AG08395 (cell line): ENCODE measurements at places on chromosomes 12 and 14.

- no peak for DNase-seq
Measured at GRCh38 chr12:93968536-93969285, 179.7 kb upstream of the PLXNC1 start.

- DNase-seq: no peak
Measured at GRCh38 chr14:95299271-95299670, 20.4 kb downstream of the CLMN start.

- peak; percentile 80 for DNase-seq
Measured at GRCh38 chr12:57124261-57124877, 3.9 kb upstream of the LRP1 start.

DNA sequence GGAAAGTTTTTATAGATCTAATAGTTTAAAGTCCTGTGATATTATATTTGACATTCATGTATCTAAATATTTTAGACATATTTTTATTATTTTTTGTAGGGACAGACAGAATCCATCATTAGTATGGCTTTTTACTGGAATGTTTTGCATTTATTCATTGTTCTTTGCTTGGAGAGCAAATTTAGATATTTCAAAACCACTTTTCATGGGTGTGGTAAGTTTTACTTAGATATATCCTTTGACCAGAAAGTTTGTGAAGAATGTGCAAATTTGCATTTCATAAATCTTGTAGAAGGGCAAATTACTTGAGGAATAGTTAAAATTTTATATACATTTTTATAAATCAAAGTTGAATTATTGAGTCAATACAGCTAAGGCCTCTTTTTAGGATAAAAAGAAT lies 37.5 kb downstream of the TMEM260 start:
- DNase-seq: no peak

DNA sequence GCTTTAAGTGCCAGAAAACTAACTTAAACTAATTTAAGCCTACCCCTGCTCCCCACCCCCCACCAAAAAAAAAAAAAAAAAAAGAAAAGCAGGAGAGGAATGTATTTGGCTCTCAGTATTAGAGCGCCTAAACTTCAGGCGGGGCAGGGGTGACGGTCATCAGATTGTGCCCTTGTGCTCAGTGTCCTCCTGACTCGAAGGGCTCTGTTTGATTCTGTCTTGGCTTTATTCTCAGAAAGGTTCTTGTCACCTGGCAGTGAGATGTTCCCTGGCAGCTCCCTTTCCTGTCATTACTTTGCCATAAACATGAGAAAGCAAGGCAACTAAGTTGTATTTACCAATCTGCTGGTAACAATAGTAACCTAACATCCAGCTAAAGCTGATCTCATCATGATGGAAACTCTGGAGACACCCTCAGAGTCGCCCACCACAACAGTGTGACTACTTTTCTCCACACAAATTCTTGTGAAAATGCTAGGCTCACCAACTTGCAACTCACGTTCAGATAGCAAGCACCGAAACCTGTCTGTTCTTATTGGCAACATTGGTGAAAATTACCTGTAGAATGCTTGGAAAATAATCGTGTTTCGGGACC lies 39.0 kb upstream of the WNK1 start:
- no peak for DNase-seq

GRCh38 chr14:104304451-104305351 lies 166.3 kb downstream of the KIF26A start:
- DNase-seq: no peak

GRCh38 chr14:64849940-64850339 lies 29.8 kb downstream of the SPTB start:
- DNase-seq: no peak

GRCh38 chr14:79608446-79608845 lies 602.9 kb downstream of the DIO2 start:
- no peak for DNase-seq

DNA sequence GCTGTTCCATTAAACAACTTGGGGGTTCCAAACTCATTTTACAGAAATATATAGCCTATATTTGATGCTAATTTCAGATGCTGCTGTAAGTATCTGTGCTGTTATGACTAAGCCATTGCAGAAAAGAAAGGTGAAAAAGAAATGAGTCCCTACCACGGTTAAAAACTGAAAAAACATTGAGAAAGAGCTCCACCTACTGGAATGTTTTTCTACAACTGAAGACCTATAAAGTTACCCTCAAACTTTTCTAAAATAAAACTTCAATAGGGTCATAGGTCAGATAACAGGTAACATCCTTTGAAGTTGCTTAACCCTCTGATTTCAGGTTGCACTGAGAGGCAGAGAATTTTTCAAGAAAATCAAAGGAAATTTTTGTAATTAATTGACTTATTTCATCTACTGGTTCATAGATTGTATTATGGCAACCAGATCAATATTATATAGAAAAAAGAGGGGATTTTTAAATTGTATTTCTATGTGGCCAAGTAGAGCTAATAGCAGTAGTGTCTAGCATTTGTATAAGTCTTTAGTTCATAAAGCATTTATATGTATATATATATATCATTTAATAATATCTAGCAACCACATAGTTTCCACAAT lies 279.9 kb downstream of the RPS29 start:
- no peak for DNase-seq

DNA sequence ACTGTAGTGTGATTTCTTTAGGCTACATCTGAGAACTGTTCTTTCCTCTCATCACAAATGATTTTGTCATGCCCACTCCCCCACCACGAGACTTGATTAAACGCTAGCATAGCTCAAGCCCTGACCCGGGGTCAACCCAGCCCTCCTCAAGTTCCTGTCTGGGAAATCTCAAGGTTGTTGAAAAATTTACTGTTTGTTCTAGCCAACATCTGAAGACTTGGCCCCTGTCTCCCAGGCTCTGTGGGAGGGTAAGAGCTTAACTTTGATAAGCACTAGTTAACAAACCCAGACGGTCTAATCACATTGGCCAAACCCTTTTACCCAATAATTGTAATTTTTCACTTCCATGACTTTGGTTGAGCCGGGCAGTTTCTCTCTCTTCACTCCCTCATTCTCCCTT lies 86.2 kb upstream of the AMIGO2 start:
- DNase-seq: no peak

DNA sequence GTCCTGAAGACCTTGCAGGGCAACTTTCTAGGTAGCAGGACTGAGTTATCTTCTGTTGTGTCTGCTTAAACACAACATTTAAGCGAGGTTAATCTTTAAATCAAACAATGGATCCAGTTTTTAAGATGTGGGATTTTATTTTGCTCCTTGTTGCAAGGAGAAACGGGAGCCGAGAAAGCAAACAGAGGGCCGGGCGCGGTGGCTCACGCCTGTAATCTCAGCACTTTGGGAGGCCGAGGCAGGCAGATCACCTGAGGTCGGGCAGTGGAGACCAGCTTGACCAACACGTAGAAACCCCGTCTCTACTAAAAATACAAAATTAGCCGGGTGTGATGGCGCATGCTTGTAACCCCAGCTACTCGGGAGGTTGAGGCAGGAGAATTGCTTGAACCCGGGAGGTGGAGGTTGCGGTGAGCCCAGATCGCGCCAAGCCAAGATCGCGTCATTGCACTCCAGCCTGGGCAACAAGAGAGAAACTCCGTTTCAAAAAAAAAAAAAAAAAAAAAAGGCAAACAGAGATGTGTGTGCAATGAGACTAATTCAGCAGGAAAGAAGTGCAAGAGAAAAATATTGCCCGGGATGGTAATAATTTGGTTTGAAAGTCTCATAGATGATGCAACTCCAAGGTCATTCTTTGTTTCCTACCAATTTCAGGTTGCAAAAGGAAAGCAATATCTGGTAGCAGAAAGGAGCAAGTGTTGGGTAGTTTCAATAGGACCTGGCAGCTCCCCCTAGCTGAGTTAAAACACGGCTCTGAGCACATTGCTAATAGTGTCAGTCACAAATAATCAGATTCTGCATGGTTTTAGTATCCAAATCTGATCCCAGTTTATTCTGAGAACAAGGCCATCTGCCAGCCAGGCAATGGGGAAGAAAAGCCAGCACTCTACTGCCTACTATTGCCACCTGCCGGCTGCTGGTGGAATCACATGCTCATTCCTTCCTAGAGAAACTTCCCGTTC lies 141.4 kb downstream of the PPM1H start:
- DNase-seq: peak; percentile 88

DNA sequence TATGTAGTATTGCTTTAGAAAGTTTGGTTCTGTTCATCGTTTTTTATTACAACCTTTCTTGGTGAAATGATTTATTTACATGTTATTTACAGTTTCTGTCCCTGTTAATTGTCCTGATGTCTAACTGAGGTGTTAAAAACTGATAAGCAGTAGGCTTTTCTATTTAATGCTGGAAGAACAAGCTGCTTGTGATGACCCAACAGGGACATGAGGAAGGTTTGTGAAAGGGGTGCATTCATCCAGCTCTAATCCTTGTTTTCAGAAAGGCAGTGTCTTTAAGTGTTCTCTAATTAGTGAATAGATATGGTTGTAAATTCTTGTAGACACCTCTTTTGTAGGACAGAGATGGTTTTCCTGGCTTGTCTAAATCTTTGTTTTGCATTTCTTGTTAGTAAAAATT lies 191.4 kb downstream of the FOXA1 start:
- DNase-seq: no peak

- DNase-seq: no peak
Measured at GRCh38 chr14:89279649-89280232, 137.3 kb downstream of the FOXN3 start.

DNA sequence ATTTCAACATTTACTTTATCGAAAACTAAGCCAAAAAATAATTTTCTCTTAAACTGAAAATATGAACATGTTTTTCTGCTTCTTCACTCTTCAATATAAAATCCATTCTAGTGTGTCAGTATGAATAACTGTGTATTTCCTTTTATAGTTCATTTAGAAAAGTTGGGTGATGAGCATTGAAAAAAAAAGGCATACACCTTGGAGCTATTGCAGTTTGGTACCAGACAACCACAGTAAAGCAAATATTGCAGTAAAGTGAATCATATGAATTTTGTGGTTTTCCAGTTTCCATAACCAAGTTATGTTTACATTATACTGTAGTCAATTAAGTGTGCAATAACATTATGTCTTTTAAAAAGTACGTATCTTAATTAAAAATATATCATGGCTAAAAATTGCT lies 195.0 kb upstream of the FOXG1 start:
- no peak for DNase-seq

GRCh38 chr14:106842687-106843086 lies 1316.3 kb downstream of the TMEM121 start:
- no peak for DNase-seq

DNA sequence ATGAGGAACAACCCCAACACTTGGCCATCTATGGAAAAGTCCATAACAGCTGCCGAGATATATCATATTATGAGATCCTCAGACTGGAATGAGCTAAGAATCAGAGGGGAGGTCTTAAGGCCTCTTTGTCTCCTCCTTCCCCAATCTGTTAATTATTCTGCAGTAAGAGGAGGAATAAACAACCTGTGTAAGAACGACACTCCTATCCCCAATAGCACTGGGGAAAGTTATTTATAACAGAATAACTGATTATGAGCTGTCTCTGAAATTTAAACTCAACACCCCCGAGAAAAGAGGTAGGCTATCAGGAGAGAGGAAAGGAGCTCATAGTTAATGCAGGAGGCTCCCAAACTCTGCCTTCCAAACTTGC lies 68.0 kb downstream of the NIN start:
- DNase-seq: no peak

GRCh38 chr12:76720068-76720467 lies 43.8 kb upstream of the ZDHHC17 start:
- peak; percentile 10 for DNase-seq

DNA sequence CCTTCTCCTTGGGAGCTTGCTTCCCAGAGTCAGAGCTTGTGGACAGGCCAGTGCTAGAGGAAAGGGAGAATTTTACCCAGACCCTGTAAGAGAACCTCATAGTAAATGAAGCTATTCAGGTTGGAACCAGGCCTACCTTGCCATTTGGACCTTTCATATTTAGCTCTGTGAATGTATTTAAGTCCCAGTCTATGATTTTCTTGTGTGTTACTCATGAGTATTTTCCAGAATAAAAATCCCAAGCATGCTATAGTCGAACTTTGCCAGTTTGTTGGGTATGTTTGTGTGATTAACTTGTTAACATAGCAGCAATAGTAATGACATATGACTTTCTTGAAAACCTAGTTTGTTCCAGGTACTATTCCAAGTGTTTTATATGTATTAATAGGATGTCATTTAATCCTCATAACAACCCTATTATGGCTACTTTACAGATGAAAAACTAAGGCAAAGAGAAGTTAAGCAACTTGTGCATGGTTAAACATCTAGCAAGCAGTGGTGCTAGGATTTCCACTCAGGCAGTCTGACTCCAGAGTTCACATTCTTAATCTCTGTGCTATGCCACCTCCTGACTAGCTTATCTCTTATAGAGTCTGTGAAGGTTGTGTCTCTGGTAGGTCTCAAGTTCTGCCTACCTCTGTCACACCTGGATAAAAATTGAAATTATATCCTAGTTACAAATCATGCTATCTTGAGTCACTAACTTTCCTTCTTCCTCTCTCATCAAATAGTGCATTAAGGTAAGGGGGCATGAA lies 47.9 kb upstream of the GARIN2 start:
- DNase-seq: no peak
